ENCODE measurements at places on chromosomes 7 and 10.

- no peak for DNase-seq
These were observed 11.6 kb upstream of the PPIF start for GRCh38 chr10:79335470-79336235.

DNA sequence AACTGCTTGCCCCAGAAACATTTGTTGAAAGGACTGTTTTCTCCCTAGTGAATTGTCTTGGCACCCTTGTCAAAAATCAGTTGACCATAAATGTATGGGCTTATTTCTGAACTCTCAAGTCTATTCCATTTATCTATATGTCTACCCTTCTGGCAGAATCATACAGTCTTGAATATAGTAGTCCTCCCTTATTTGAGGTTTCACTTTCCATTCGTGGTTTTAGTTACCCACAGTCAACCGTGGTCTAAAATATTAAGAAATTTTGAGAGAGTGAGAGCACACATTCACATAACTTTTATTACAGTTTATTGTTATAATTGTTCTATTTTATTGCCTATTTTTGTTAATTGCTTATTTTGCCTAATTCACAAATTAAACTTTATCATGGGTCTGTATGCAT lies 17.4 kb upstream of the CEP41 start:
- DNase-seq = no peak

DNA sequence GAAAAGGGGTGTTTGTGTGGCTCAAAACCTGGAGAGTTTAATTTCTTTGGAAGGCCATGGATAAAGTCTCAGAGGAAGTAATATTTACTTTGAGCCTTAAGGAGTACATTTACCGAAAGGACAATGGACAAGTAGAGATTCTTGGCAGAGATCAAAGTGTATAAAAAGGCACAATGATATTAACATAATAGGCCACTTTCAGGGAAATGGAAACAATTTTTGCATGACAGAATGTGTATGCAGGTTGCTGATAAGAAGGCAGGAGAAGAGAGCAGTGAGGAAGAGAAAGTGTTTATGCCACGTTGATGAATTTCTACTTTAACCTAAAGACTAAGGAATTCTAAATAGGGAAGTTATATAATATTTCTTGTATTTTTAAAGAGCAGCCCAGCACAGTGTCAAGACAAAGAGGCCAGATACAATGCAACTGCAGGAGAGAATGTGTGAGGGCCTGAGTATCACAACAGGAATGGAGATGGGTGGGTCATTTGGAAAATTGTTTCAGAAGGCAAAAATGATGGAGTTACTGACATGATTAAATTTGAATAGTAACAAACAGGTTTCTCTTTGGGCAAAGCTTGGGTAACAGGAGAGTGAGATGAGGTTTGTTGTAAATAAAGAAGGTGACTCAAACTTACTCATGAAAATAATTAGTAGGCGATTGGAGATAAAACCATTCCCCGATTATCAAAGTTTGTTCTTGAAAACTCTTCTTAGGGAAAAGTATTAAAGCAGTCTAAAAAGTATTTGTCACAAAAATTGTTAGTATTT lies 84.1 kb downstream of the THSD7A start:
- no peak for DNase-seq

GRCh38 chr7:128804484-128804883 lies 12.7 kb downstream of the CCDC136 start:
- no peak for DNase-seq

DNA sequence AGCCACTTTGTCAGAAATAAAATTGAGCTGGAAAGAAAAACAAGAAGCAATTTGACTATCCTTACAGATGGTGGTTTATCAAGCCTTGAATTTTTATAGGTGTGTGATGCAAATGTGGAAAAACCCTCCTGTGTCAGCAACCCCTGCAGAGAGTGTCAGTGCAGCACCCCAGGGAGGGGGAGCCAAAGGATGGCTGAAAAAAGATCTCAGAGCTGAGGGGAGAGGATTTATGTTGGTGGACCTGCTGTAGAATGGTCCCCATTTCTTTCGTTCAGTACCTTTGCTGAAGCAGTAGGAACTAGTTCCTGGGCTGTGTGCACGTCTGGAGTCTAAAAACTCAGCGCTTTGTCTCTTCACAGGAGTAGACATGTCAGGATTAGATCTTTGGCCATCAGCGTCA lies 239.0 kb downstream of the PHTF2 start:
- DNase-seq = no peak

DNA sequence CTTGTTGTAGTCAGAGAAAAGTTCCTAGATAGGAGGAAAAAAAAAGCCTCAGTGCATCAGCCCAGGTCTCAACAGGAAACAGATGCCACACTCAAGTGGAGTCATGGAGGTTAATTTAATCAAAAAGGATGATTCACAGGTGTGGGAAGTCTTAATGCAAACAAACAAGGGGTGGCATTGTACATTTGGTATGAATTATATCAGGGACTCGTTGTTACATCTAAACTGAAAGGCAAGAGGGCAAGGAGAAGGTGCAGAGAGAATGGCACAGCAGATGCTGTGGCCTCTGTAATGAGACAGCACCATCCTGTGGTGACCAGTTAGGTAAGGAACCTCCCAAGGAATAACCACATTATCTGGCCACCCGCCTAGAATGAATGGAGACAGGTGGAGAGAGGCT lies 133.7 kb downstream of the PTPRZ1 start:
- DNase-seq = no peak

GRCh38 chr7:30925913-30926312 lies 14.3 kb downstream of the AQP1 start:
- DNase-seq = no peak

GRCh38 chr10:72785409-72785808 lies 93.5 kb downstream of the MCU start:
- DNase-seq = no peak

GRCh38 chr10:88118729-88119128 lies 255.3 kb downstream of the PTEN start:
- DNase-seq = no peak

DNA sequence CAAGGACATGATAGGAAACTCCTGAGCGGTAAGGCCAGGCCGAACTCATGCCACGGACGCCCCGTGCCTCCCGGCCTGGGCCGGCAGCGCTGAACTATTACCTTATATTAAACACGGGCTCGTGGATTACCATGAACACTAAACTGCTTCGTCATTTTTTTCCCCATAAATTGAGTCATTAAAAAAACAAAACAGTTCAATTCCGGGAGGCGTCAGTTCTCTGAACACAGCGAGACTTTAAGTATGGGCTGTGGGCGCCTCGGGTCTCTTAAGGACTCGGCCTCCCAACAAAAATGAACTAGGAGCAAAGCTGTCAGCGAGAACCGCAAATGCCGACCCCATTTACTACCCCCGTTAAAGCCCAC lies 519 bp downstream of the PITRM1 start:
- DNase-seq = no peak

- DNase-seq = no peak
These were observed 169.2 kb downstream of the UBE2H start for GRCh38 chr7:129783584-129783919.

- DNase-seq = no peak
These were observed 157.4 kb downstream of the ARID5B start for GRCh38 chr10:62058896-62059216.

- no peak for DNase-seq
These were observed 85.9 kb downstream of the WIPF3 start for GRCh38 chr7:29892231-29892630.

DNA sequence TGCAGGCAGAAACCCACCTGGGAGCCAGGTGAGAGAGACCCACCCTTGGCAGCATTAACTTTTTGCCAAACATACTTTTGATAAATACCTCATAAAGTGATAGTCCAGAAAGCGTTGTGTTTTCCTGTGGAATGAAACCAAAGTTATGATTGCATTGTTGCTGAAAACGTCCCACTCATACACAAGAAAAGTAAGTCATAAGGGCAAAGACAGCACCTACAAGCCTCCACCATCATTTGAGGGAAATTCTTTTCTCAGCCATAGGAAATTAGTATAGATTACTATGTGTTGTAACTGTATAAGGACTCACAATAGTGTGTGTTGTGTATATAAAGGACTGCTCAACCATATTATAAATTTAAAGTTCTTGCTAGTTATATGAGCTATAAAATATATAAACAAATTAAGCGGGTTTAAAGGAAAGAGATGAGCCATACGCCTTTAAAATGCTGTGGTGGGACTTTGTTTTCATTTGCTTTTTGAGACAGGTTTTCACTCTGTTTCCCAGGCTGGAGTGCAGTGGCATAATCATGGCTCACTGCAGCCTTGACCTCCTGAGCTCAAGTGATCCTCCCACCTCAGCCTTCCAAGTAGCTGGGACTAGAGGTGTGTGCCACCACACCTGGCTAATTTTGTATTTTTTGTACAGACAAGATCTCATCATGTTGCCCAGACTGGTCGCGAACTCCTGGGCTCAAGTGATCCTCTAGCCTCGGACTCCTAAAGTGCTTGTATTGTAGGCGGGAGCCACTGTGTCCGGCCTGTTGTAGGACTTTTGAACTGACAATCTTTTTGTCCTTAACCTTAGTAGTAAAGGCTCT lies 160.8 kb downstream of the PKD1L1 start:
- DNase-seq = no peak

GRCh38 chr7:104956753-104957450 lies 57.1 kb upstream of the KMT2E start:
- DNase-seq = no peak

DNA sequence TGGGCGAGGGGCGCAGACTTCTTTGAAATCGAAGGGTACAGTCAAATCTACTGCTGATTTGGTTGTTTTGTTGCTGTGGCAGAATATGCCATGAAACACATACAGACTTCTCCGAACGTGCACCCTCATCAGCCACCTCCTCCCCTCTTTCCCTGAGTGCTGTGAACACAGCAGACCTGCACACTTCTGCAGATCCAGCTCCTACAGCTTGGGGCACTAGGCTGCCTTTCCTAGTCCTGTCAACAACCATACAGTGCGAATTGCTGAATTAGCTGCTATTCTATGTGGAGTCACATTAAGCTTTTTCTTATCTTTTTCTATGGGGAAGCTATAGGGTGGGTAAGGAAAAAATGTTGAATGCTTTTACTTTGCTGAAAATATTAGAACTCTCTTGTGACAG lies 57.5 kb downstream of the COL17A1 start:
- DNase-seq = no peak

GRCh38 chr10:50384898-50385297 lies 133.6 kb upstream of the ASAH2 start:
- no peak for DNase-seq

- no peak for DNase-seq
These were observed 45.6 kb upstream of the SCIN start for GRCh38 chr7:12524794-12525386.

DNA sequence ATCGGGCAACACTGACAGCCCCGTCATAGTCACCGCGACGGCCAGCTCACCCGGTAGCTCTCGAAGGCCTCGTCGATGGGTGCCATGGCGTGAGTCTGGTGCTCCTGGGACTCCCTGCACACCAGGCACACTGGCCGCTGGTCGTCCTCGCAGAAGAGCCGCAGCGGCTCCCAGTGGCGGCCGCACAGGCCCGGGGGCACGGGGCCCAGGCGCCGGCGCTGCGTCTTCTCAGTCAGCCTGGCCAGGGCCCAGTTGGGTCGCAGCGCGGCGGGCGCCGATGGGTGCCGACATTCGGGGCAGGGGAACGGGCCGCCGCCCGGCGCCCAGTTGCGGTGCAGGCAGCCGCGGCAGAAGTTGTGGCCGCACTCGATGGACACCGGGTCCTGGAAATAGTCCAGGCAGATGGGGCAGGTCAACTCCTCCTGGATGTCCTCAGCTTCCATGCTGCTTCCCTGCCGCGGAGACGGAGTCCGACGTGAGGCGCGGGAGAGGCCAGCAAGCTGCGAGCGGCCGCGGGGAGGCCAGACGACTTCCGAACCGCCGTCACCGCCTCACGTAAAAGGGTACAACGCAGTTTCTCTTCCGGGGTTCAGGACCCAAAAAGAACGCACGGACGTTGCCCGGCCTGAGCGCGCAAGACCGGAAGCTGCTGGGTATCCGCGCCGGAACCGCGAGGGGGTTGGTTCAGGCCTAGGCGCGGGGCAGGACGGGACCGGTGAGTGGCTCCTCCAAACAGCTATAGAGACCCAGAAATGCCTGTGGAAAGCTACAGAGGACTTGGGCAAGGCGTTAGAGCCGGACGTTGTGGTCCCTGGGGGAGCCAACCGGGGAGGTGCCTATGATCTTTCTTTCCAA lies at the start of gene TRIM4:
Gene TRIM4 (minus strand): TSS at position 572 of the 855 bp plus-strand sequence. CDS start 129 bp downstream, at position 443.
- peak; percentile 95 for DNase-seq

- no peak for DNase-seq
These were observed 71.2 kb upstream of the INSIG1 start for GRCh38 chr7:155226261-155227003.

DNA sequence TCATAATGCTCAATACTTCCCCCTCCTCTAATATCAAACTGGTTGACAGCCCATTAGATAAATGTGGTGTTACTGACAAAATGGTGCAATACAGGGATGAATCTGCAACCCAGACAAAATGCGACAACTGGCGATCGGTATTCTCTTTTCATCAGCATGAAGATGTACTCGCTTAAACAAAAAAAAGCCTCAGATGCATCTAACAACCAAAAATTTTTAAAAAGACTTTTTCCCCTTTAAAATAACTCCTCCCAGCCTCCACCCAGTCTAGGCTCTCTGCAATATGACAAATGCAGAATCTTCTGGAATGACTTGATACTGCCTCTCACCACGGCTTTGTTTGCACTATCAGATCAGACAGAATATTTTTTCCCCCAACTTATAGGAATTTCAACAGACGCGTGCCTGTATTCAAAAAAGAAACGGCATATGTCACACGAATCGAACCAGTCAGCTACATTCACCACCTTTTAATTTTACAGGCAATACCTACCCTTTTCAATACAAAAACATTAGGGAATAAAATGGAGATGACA lies 1.2 kb downstream of the YWHAG start:
- no peak for DNase-seq

DNA sequence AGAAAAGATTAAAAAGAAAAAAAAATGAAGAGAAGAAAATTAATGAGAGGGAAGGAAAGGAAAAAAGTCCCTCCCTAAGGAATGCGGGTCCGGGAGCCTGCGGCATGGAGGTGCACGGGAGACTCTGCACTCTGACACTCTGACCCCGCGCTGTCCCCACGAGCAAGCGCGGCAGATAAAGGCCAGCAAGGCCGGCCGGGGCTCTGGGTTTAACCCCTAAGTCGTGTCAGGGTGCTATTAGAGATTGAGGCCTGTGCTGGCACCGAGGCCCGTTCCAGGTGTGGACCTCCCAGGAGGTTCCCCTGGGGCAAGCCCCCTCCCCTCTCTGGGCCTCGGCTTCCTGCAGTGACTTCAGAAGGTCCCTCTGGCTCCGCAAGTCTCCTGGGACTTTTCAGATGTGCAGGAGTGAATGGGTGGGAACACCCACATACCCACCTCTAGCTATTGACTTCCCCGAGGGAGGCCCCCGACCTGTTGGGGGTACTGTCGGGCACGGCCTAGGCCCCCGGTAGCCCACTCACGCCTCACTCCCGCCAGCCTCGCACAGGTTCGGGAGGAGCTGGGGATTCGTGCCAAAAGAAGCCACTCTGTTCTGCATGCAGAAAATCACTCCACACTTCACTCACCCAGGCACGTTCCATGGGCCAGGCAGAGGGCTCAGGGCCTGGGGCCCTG lies 164.1 kb downstream of the TCERG1L start:
- peak; percentile 46 for DNase-seq
